NB4 (cell line): ENCODE measurements at places on chromosomes 1 and 21.

DNA sequence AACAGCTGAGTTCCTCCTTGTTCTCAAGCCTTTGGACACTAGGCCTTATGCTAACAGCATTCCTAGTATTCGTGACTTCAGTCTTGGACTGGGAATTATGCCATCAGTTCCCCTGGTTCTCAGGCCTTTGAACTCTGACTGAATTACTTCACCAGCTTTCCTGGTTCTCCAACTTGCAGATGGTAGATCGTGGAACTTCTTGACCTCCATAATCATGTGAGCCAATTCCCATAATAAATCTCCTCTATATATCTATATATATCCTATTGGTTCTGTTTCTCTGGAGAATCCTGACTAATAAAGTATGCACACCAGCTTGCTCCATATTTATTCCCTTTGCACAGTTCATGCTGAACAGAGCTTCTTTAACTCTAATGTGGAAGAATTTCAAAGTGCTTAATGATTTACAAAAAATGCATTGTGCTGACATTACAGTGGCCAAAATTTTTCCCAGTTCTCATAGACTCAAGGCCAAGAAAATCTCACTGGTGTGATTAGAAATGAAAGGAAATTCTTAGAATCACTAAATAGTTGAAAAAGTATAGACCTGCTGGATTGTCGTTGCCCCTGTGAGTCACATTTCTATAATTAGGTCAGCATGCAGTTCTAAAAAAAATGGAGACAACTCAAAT is 462.9 kb upstream of the ADAMTS5 start:
- no peak for DNase-seq

DNA sequence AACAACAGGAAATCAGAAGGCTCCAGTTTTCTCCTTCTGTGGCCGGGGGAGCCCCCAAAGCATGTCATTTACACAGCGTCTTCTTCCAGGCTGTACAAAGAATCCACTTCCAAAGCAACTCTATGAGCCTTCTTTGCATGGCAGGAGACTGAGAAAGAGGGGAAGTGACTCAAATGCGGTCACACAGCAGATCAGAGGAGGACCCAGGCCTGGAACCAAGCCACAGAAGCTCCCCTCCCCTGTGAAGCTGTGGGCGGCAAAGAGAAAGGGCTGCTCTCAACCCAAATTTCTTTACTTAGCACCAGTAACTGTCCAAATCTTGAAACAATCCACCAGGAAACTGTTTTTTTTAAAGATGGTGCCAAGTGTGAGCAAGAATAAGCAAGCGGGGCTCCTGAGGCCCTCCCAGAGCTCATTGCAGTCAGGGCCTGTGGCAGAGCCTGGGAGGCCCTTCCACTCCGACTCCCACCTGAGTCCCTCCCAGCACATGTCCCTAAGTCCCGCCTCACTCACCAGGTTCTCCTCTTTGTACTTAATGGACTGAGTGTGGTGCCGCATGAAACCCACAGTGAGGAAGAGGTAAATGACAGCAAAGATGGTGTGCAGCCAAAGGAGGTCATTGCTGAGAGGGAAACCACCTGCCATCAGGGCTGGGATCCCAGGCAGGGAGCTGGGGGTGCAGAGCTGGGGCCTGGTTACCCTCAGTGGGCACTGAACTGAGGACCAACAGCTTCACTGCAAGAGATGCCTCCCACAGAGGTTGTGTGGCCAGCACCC is 15.9 kb downstream of the TMEM63A start:
- DNase-seq, result peak; percentile 95

DNA sequence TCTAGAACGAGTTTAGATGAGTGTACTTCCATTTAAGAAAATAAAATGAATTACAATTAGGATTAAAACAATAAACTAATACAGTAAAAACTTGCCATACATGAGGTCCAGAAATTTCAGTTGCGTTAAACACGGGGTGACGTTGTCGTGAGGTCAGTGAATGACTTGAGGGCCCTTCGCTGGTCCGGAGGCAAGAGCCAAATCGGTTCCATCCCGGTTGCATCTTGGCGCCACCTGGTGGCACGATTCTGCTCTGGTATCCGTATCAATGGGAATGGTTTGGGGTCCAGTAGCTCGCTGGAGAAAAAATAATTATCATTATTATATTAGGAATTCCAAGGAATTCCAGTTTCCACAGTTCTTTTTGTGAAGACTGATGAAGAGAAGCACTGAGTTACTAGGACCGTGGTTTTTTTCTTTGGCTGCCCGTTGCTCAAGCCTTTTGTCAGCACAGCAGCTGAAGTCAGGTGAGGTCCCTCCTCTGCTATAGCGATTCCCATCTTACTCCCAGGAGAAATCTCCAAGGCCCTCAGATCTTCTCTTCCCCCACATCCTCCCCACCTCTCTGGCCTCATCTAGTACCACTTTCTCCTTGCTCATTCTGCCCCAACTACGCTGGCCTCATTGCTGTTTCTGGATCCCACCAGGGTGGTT is 161.4 kb downstream of the SLC35F3 start:
- peak; percentile 69 for DNase-seq

DNA sequence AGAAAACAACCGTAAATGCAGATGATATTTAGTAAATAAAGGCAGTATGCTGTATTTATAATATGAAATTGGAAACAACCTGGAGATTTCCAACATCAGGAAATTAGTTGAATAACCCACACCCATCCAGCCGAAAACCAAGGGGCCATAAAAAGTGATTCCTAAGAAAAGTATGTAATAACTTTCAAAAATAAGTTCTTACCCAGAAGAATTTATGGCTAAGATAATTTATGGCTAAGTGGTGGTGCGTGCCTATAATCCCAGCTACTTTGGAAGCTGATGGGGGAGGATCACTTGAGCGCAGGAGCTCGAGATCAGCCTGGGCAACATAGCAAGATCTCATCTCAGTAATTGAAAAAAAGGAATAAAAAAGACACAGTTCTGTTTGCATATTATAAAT is 43.2 kb downstream of the TMCO4 start:
- DNase-seq, result no peak

- DNase-seq, result no peak
Observed at GRCh38 chr1:24944318-24944717, 14.2 kb upstream of the RUNX3 start.

DNA sequence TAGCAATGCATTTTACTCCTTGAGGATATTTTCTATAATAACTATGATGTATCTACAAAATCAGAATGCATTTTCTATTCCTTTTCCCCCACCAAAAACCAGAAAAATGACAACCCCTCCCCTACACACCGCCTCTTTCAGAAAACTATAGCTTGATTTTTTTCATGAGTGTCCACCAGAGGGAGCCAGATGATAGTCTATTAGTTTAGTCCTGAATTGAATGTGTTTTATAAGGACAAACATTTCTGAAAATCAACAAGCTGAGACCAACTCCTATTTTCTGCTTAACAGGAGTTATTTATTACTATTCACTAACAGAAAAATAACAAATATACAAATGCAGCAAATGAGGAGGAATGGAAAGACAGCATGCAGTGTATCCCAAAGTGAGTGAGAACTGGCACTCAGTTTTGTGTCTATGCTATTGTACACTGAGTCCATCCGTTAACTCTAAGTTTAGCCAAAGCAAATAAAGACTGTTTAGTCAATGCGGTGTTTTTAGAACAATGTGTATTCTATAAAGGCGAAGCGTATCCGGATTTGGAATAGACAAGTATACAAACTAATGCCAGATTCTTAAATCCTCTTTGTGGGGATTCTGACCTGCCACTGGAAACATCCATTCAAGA is 182.6 kb downstream of the VAV3 start:
- peak; percentile 68 for DNase-seq

DNA sequence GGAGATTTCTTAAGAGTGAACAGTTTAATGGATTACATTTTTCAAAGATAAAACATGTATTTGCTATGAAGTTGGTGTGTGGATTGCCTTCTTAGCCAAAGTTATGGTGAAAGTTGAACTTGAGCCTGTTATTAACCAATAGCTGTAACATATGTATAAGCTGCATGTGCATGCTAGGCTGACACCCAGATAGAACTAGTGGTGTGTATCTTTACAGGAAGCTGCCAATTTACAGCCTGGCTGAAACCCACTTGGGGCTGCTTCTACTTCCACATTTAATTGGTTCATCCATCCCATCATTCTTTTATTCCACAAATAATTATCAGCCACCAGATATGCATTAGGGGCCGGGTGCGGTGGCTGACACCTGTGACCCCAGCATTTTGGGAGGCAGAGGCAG is 3.3 kb downstream of the PLA2G5 start:
- no peak for DNase-seq

DNA sequence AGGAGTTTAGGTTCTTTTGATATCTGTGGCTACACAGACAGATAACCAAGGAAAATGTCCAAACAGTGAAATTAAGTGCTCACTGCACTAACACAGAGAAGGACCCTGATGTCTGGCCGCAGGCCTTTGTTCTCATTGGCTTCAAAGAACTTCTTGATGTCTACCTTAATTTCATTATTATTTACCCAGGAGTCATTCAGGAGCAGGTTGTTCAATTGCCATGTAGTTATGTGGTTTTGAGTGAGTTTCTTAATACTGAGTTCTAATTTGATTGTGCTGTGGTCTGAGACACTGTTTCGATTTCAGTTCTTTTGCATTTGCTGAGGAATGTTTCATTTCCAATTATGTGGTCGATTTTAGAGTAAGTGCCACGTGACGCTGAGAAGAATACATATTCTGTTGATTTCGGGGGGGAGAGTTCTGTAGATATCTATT is 15.2 kb upstream of the LGALS8 start:
- no peak for DNase-seq

GRCh38 chr1:54926970-54927369 is 40.0 kb upstream of the DHCR24 start:
- no peak for DNase-seq

DNA sequence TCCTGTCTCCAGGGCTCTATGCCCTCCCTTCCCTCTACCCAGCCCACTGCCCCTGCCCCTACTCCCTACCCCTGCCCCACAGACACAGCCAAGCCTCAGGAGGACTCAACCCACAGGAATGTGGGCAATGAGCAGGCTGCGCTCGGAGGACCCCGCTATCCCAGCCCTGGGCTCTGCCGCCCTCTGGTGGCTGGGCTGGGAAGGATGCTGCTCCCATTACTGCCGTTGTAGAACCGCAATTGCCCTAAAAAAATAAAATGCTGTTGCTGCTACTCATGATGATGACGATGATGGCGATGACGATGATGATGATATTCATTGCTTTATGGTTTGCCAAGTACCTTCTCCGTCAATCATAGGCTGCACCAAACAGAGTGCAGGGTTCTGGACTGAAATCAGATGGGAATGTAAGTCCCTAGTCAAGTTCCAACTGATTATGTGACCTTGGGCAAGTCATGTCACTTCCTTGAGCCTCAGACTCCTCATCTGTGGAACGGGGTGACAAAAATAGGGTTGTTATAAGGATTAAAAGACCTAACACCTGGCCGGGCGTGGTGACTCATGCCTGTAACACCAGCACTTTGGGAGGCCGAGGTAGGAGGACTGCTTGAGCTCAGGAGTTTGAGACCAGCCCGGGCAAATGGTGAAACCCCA is 24.6 kb downstream of the ARHGEF19 start:
- DNase-seq, result peak; percentile 65

- no peak for DNase-seq
Observed at GRCh38 chr1:194167956-194168640, 981.7 kb upstream of the B3GALT2 start.

DNA sequence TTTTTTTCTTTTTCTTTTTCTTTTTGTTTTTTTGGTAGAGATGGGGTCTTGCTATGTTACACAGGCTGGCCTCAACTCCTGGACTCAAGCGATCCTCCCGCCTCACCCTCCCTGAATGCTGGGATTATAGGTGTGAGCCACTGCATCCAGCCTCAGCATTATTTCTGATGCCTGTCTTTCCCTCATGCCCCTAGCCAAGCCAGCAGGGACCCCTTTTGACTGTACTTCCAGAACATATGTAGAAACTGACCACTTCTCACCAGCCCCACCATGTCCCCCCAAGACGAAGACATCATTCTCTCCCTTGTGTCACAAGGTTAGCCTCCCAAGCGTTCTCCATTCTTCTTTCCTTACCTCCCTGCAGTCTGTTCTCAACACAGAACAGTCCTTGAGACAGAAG is 107.9 kb upstream of the COA6 start:
- DNase-seq, result no peak
